CD4-positive, alpha-beta T cell treated with Interleukin-4 for 4 hours (primary cell): ENCODE measurements at places on chromosomes 2 and 18.

DNA sequence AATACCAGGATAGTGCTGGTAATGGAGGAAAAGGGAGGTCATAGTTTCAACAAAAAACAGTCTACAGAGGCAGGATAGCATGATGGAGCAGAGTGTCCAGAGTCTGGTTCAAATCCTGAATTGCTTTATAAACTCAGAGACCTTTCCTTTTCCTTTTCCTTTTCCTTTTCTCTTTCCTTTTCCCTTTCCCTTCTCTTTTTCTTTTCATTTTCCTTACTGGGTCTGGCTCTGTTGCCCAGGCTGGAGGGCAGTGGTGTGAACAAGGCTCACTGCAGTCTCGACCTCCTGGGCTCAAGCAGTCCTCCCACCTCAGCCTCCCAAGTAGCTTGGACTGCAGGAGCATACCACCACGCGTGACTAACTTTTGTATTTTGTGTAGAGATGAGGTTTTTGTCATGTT, 31.7 kb downstream of the GIGYF2 start:
- no peak for DNase-seq

GRCh38 chr2:102895376-102895775, 133.5 kb downstream of the TMEM182 start:
- no peak for DNase-seq

GRCh38 chr2:57497489-57498096, 549.0 kb upstream of the VRK2 start:
- peak; percentile 4 for DNase-seq

- DNase-seq: peak; percentile 20
These were observed 24.0 kb upstream of the CREB1 start for GRCh38 chr2:207505728-207506127.

- no peak for DNase-seq
These were observed 1.5 kb upstream of the VSNL1 start for GRCh38 chr2:17538844-17539554.

DNA sequence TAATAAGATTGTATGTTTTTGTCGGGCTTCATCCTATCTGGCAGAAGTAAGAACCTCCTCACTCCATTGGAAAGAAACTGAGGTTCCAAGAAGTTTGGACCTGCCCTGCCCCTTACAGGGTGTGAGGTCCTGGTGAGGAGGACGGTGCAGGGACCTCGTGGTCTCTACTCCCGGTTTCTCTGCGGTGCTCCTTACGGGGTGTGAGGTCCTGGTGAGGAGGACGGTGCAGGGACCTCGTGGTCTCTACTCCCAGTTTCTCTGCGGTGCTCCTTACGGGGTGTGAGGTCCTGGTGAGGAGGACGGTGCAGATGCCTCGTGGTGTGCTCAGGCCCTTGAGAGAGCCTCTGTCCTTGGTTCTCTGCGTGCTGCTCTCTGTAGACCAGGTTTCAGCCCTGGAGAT, 5.2 kb downstream of the CTDP1 start:
- no peak for DNase-seq

DNA sequence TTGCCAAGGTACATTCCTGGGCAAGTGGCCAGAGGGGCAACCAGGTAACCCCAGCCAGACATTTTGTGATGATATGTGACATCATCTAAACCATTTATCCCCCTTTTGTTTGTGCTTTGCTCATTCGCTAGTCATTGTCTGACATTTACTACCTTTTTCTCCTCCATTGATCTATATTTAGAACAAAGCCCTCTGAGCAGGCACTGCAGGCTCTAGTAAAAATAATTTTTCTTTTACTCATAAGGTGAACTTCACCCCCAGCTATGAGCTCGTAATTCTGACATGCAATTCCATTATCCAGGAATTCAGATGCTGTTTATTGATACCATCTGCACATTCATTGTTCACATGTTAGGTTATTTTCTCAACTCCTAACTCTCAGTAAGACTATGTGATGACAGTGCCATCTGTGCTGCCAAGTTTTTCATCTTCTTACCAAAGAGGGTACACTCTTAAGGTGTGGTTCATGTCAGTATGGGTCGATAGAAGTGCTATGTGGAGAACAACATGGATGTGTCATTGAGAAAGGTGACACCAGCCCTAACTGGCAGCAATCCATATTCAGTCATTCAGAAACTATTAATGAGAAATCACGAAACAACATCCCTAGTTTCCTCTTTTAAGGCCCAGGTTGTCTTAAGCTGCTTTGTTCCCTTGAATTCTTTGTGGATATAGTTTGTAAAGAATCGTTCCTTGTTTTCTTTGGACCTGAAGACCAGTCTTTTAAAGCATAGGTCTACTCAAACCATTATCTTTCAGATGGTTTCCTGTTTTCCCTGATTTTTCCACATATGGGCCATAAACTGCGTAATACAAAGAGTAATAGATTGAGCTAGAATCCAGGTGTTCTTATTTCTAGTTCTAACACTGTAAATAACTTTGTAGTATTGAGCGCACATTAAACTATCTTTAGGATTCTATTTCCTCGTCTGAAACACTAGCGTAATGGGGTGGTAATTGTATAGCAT, 978.1 kb upstream of the CDH2 start:
- no peak for DNase-seq

GRCh38 chr2:226673314-226673723, 126.3 kb downstream of the IRS1 start:
- no peak for DNase-seq

DNA sequence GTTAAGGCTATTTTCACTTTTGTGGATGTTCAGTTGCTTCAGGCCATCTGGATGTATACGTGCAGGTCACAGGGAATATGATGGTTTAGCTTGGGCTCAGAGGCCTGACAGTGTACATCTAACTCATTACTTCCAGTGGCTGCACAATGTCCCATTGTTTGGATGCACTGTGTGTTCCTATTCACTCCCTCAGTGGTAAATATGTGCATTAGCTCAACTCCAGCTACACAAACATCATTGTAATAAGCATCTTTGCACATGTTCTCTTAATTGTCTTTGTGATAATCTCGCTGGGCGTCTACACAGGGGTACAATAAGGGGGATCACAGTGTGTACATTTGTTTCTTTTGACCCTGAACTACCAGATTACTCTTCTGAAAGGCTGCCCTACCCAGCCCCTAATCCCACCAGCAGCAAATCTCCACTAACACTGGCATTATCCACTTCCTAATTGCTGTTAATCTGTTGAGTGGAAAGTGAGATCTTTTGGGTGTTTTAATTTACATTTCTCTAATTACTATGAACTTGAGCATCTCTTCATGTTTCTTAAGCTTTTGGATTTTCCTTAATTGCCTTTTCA, 56.1 kb upstream of the POLE4 start:
- no peak for DNase-seq

- DNase-seq: no peak
These were observed 414.3 kb downstream of the ZNF804A start for GRCh38 chr2:185012643-185013042.

GRCh38 chr2:97765933-97766332, 52.6 kb downstream of the ZAP70 start:
- no peak for DNase-seq

DNA sequence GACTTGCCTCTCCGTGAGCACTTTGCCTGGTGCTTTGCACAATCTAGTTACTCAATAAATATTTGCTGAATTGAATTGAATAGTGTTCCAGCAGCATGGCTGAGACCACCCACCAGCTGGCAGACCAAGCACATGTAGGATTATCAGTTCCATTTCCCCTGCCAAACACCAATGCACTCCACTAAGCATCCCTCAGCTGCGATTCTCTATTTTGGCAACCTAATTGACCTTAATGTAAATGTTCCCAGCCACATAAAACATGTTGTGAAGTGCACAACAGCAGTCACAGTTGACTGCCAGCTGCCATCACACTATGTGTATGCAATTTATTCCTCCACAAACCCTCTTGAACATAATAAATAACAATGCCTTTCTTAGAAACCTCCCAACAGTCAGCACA, 1879.4 kb upstream of the PIK3C3 start:
- no peak for DNase-seq

- peak; percentile 39 for DNase-seq
These were observed 27.2 kb downstream of the CLUL1 start for GRCh38 chr18:623761-624620.

- DNase-seq: no peak
These were observed 223.2 kb upstream of the APCDD1 start for GRCh38 chr18:10231220-10231619.

- DNase-seq: no peak
These were observed at the start of gene ARHGEF33 for GRCh38 chr2:38889575-38889974. ARHGEF33 (plus strand) TSS chr2:38889875; CDS start chr2:38919448, 29,573 bp downstream.

GRCh38 chr2:65129286-65129825, 550 bp downstream of the RAB1A start:
- DNase-seq: no peak

DNA sequence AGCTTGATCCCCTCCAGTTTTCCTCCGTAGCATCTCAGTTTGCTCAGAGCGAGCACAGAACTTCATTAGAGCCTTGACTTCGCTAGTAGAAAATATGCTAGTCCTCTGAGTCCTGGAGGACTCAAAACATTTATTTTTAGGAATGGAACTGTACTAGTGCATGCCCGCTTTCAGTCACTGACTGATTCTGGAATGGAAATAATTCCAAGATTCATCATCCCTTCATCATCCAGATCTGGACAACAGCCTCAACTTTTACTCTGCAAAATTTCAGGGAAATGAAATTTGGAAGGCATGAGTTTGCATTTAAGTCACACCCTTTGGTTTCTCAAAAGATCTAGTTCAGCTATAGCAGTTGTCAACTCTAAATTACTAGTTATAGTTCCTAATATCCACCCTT, 304.6 kb downstream of the XIRP2 start:
- DNase-seq: no peak

- no peak for DNase-seq
These were observed 111.3 kb downstream of the CPS1 start for GRCh38 chr2:210667711-210668110.
